ENCODE measurements at places on chromosomes 5 and 9.

- DNase-seq = no peak
These were observed 12.5 kb downstream of the NINJ1 start for GRCh38 chr9:93121316-93122241.

- DNase-seq = no peak
These were observed 3.7 kb downstream of the KIF3A start for GRCh38 chr5:132733499-132734148.

DNA sequence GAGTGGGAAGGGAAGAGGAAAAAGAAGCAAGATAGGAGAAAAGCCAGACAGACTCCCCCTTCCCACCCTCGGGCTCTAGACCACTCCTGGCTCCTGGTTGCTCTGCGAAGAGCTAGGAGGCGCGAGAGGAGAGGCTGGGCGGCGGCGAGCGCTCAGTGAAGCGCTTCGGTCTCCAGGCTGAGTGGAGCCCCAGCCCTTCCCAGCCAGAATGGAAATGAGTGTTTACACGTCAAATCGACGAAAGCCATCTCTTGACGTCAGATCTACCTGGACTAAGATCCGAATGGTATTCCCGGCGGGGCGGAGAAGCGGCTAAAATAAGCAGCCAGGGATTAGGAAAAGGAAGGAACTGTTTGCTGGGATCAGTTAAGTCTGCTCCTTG lies at the start of gene PCSK1:
Gene PCSK1, minus strand, starts transcription at position 183 of the 382 bp plus-strand sequence. CDS start 206 bp downstream, outside the sequence.
- no peak for DNase-seq

- DNase-seq = no peak
These were observed 116.9 kb upstream of the FAM174A start for GRCh38 chr5:100418231-100418630.

DNA sequence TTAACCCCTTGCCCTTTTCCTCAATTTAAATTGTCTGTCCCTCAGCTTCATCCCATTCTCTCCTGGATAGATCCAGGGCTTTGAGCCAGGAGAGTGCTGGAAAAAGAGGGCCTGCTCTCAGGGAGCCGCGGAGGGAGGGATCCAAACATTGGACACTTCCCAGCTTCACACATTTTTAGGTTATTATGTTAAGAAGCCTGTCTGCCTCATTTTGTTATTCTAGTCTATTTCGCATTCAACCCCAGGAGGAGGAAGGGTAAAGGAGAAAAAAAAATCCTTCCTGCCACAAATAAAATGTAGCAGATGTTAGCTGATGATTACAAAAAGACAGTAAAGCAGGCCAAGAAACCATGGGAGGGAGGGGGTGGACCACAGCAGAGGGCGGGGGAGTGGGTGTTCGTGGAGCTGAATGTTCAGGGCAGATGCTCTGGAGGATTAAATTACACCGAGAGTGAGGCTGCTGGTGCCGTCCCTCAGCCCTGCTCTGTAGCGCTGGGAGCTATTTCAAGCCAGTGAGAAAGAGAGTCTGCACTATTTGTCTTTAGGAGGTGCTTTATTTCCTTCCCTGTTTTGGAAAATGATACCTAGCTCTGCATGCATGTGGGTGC lies 60.6 kb upstream of the ZFR start:
- DNase-seq = peak; percentile 94

DNA sequence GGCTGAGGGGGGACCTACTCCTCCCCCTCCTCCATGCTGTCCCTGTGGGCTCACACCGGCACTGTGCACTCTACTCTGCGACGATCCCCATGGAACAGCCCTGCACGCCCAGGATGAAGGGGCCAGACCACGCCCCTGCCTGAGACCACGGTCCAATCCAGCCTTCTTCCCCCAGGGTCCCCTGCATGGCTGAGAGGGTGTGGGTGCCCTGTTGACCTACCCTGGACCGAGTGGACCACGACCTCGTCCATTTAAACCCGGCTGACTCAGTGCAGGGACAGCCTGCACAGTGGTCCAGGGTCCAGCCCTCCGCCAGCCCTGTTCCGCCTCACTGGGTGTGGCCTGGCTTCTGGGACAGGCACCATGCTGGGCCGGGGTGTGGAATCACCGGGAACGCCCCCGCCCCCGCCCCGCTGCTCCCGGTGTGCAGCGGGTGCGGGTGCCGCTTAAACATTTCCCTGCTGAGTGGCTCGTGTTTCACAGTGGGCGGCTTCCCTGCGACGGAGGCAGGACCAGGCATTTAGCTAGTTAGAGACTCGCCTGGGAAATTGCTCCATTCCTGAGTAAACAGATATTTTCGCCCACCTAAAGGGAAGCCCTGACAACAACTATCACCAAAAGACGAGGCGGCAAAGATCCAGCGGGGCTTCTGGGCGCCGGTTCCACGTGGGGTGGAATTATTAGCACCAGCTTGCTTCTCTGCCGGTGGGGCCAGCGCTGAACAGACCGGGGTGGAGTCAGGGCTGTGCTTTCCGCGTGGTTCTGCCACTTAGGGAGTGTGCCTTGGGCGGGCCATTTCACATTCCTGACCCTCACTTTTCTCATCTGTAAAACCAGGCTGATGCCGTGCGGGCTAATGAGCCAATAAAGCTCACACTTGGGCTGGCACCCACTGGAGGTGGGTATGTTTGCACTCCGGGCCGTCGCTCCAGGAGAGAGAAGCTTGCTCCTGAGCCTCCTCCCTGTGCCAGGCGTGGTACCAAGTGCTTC lies 22.6 kb downstream of the DBH start:
- DNase-seq = no peak

GRCh38 chr5:87008751-87009560 lies 258.7 kb upstream of the RASA1 start:
- no peak for DNase-seq

GRCh38 chr5:28408186-28408585 lies 1369.8 kb upstream of the CDH9 start:
- DNase-seq = peak; percentile 0

DNA sequence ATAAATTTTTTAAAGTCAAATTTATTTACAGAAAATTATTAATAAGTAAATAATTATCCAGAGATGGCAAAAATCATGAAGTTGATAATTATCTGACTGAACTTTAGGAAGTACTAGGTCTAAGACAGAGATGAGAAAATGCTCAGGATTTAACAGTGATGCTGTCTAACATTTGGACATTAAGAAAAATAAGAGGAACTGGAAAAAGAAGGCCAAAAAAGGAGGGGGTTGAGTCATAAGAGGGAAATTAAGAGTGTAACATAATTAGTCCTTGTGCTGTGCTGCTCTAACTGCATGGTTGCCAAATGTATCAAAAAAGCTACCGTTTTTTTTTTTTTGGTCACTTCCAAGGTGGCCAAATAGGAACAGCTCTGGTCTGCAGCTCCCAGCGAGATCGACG lies 35.4 kb upstream of the TUT7 start:
- DNase-seq = no peak

GRCh38 chr5:158857976-158858375 lies 241.7 kb downstream of the EBF1 start:
- no peak for DNase-seq

GRCh38 chr5:92780057-92780456 lies 801.0 kb downstream of the NR2F1-AS1 start:
- DNase-seq = no peak

DNA sequence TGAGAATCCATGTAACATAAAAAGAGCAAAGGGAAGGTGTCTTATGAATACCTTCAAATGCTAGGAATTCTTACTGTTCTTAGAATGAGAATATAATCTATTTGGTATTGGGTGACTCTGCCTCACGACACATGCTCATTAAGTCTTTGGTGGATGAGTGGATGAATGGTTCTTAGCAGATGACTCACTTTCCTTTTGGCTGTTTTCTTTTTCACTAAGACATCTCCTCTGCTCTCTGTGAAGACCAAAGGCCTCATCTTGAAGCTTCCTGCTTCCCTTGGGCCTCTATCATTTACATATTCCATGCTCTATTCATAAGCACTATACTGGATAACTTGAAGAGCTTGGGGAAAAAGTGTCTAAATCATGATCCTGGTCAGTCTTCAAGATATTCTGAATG lies 468.1 kb downstream of the SPATA31D1 start:
- DNase-seq = peak; percentile 21

DNA sequence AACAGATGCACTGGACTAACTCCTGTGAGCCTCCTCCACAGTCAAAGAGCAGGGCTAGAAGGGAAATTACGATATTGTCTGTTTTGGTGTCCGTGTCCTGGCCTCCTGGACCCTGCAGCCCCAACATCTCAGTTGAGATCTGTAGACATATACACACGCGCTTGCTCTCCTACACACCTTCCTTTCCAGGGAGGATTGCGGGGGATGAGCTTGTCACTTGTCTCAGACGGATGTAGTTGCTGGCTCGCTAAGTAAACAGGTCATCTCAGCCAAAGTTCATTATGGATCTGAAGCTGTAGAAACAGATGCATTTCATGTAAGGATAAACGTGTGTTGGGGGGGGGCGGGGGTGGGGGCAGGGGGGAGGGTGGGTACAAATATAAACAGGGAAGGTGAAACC lies 549.3 kb downstream of the CCDC171 start:
- no peak for DNase-seq

DNA sequence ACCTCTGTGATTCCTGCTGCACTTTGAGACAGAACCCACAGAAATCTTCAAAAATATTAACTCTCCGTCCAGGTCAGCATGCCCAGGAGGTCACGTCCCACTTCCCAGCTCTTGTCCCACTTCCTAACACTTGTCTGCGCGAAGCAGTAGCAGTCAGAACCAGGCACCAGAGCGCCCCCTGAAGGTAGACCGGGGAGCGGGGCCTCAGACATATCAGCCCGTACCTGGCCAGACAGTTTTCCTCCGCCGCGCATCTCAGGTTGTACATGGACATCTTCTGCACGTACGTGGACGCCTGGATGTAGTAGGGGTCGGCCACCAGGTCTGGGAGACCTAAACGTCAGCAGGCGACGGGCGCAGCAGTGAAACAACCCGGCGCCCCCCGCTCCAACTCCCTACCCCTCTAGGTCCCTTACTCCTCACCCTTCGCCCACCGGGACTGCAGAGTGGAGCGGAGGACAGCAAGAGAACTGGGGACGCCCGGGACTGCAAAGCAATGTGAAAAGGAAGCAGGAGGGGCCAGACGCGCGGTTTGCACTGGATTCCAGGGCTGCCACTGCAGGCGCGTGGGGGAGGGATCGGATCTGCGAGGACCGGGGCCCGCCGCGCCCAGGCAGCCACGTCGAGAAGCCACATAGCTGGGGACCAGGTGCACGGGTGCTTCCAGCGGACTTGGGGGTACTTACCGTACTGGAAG lies 1.2 kb downstream of the LOX start:
- no peak for DNase-seq

GRCh38 chr9:1231998-1232919 lies 182.1 kb downstream of the DMRT2 start:
- DNase-seq = peak; percentile 54

- DNase-seq = no peak
These were observed 163.3 kb downstream of the MACROH2A1 start for GRCh38 chr5:135235551-135236227.

- DNase-seq = no peak
These were observed 1.3 kb upstream of the ABCA2 start for GRCh38 chr9:137029058-137029936.

Data from AG09309 (cell line).